Hematopoietic multipotent progenitor cell treated with erythropoietin and hydrocortisone succinate and interleukin-3 and kit ligand, for 8 days (in vitro differentiated cells): ENCODE measurements at places on chromosomes 4 and X.

DNA sequence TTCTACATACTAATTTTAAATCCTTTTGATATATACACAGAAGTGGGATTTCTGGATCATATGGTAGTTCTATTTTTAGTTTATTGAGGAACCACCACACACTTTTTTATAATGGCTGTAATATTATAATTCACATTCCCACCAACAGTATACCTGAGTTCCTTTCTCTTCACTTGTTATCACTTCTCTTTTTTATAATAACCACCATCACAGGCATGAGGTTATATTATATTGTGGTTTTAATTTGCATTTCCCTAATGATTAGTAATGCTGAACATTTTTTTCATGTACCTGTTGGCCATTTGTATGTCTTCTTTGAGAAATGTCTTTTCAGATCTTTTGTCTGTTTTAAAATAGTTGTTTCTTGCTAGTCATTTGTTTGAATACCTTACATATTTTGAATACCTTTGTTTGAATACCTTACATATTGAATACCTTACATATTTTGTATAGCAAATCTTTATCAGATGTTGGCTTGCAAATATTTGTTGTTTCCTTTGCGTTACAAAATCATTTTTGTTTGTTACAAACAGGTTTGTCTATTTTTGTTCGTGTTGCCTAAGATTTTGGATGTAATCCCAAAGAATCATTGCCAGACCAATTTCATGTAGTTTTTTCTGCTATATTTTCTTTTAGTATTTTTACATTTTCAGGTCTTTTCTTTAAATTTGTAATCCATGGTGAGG, 198.5 kb upstream of the KLF8 start:
- DNase-seq = no peak

DNA sequence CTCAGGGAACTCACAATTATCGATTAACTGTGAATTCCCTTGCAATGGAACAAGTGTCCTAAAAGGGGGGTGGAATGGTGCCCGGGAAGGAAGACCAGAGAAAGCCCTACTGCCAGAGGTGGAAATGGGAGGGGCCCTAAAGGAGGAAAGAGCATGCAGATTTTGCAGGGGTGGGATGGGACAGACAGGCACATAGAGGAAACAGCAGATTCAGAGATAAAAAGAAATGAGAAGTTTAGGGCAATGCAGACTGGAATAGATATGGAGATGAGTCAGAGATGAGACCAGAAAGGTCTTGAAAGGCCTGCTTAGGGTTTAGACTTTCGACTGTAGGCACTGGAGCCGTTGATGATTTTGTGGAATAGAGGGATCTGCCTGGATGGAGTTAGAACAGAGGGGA, 57.4 kb upstream of the PITX2 start:
- DNase-seq = no peak

DNA sequence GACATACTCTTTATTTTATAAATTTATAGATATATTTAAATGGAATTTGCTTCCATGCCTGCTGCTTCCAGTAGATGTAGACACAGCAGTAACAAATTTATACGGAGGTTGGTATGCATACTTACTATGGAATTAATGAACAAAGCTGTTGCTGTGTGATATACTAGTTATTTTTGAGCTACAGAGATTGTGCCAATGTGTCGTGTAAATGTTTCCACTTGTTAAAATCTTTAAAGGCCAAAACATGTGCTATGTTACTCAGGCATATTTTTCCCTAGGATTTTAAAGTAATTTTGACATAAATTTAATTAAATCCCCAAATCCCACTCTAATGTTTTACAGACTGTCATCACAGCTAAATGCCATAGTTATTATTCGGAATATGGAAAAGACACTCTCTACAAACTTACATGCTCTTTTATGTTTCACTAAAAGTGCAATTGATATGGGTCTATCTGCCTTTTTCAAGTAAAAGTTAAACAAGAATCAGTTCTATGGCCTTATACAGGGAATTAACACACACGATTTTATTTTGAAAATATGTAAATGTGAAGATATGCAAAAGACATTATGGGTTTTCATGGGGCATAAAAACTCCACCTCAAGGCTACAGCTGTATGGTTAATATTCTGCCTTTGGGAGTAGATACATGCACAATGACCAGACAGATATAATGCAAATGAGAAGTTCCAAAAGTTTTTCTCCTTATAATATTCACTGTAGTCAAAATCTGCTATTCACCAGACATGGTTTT, 256.8 kb downstream of the FSTL5 start:
- no peak for DNase-seq

GRCh38 chr4:10205223-10205622, 88.6 kb upstream of the WDR1 start:
- no peak for DNase-seq

- DNase-seq = no peak
Measured at GRCh38 chrX:96721354-96721753, 36.7 kb downstream of the DIAPH2 start.

DNA sequence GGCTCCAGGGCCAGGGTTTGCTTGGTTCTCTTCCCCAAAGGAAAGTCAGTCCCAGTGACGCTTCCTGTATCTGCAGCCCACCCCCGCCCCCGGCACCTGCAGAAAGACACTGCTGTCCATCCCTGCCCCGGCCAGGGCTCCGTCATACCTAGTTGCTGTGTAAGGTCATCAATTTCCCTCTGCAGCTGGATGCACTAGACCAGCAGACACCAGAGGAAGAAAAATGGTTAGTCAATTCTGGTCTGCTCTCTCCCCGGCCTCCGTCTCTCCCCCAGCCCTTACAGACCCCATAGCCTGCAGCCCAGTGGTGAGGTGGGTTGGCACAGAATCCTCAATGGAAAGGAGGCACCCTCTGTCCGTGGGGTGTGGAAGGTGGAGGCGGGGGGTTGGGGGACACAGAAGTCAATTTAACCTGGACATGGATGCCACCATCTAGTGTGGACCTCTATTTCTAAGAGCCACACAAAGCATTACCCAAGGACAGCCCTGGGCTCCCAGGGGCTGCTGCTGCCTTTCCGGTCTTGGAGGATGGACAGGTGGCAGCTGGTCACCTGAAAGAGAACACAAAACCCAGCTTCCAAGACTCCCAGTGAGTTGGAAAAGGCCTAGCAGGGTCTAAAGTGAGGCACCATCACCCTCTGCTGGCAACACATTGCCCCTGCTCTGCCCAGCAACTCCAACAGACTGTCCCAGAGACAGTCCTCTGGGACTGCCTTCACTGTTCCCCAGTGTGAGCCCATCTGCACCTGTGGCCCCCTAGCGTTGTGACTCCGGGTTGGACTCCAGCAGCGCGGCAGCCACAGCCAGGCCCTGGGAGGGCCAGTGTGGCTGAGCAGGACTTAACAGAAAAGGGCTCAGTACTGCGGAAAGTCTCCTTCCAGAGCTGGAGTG, 40.2 kb upstream of the NHSL2 start:
- peak; percentile 50 for DNase-seq

DNA sequence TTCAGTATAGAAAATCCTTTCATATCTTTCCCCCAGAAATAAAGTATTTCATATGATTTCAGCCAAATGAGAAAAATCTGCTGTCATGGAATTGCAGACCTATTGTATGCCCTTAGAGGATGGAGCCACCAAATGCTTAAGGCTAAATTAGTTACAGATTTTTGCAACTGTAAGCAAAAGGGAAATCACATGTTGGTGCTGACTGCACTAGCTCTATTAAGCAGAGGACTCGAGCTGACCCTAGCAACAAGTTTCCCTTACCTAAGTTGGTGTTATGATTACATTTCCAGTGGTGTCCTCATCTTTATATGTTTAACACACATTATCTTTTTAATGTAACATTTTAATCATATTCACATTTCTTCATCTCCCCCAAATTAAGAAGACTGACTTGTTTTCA, 58.3 kb upstream of the DOCK11 start:
- DNase-seq = no peak

DNA sequence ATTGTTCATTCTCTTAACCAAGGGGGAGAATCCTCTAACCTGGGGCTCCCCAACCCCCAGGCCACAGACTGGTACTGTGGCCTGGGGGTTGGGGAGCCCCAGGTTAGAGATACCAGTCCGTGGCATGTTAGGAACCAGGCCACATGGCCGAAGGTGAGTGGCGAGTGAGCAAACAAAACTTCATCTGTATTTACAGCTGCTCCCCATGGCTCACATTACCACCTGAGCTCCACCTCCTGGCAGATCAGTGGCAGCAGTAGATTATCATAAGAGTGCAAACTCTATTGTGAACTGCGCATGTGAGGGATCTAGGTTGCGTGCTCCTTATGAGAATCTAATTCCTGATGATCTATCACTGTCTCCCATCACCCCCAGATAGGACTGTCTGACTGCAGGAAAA, 957.2 kb upstream of the PRKX start:
- no peak for DNase-seq

DNA sequence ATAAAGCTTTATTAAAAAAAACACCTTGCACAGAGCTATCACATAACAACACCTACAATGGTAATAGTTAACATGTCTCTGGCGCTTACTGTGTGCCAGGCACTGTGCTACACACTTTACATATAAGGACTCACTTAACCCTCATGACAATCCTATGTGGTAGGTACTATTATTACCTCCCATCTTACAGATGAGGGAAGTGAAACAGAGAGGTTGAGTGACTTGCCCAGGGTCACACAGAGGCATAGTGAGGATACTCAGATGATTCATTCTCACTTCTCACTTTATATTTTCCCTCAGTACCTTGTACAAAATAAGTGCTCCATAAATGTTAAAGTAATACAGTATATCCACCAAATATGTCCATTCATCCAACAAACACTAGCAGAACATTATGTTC, 43.4 kb upstream of the IQSEC2 start:
- DNase-seq = no peak

GRCh38 chr4:92618968-92619367, 315.2 kb downstream of the GRID2 start:
- no peak for DNase-seq

GRCh38 chr4:1354136-1354982, 7.4 kb downstream of the UVSSA start:
- DNase-seq = no peak

DNA sequence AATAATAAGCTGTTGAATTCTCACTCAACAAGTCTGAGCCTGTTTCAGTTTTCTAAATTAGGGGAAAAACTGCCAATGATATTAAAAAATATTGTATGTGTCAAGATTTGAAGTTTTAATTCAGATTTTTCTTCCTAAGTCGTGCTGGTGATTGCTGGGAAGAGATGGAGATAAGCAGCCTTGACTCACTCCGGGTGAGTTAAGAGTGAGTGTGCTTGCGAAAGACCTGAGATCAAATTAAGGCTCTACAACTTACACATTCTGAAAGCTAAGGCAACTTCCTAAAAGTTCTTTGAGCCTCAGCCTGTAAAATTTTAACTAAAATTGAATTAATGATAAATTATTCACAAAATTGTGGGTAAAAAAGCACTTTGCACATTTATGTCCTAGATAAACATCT, 1441.2 kb downstream of the PCDH7 start:
- DNase-seq = no peak

GRCh38 chr4:102761296-102761701, 531 bp upstream of the MANBA start:
- DNase-seq = no peak

GRCh38 chrX:16700734-16701133, 11.7 kb downstream of the CTPS2 start:
- no peak for DNase-seq

- DNase-seq = peak; percentile 45
Measured at GRCh38 chr4:182478475-182478874, 235.3 kb downstream of the TENM3 start.

- no peak for DNase-seq
Measured at GRCh38 chrX:97145934-97146333, 262.2 kb downstream of the RPA4 start.

DNA sequence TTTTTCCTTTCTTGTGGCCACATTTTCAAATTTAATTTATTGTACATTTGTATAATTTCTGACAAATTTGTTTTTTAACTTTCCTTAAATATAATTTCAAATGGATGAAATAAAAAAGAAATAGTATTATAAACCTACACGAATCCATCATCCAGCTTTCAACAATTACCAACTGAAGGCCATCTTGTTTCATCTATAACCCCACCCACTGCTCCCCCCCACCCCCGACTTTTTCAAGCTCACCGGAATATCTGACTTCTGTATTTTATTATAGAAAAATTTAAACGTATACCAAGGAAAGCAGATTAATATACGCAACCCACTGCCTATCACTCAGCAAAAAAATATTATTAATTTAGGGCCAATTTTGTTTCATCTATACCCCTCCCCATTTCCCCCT, 1.1 kb downstream of the MORF4L2 start:
- no peak for DNase-seq

DNA sequence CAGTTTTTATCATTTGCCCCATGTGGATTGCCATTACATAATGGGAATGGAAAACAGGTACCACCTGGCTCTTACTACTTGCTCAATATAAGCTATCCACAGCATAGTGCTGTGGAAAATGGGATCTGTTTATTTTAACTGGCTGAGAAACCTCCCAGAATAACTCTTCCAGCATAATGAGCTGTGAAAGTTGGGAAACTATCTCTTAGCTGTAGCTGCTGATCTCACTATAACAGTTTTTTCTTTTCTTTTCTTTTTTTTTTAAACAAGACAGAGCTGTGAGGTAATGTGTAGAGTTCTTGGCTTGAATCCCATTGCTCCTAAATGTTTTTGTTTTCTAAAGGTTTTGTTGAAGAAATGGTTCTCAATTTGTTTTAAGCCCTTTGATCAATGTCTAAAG, 988.3 kb downstream of the PCDH19 start:
- DNase-seq = no peak

DNA sequence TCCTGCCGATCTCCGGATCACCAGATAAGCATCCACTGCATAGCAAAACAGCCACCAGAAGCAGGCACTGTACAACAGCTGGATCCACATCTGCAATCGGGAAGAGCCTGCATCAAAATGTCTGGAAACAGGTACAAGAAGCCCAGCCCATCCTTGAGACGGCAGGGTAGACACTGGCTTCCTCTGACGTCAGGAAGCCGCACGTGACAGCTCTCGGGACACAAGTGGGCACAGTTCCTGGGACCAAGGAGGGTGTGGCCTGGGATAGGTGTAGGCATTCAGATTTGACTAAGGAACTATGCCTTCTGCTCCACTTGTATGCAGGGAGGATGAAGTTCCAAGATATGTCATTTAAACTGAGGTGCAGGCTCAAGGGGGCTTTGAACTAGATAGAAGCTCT, 6.3 kb downstream of the GPR143 start:
- DNase-seq = no peak

DNA sequence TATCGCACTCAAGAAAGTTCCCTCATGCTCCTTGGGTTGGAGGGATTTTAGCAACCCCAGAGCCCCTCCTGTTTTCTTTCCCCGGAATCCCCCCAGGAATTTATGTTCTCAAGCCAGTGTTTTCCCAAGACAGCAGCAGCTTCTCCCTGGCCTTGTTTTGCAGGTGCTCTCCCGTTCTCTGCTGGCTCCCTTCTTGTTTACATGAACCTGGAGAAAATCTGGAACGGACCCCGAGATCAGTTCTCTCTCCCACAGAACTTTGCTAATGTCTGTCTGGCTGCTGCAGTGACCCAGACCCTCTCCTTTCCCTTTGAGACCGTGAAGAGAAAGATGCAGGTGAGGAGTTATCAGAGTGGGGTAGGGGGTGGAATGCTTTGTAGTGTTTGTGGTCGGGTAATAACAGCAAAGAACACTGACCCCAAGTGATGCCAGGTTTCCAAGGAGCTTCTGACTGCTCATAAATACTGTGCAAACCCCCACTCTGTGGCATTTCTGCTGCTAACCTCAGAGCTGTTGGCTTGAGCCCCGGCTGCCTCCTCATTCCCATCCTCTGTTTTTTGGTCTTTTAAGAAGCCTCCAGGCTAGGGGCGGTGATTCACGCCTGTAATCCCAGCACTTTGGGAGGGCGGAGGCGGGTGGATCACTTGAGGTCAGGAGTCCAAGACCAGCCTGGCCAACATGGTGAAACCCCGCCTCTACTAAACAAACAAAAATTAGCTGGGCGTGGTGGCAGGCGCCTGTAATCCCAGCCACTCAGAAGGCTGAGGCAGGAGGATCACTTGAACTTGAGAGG, 11.1 kb downstream of the SLC25A43 start:
- no peak for DNase-seq
